ENCODE measurements at places on chromosomes 7 and 10.

- DNase-seq: no peak
These were observed 1.2 kb upstream of the TMEM178B start for GRCh38 chr7:141072548-141073172.

- DNase-seq: no peak
These were observed 32.1 kb downstream of the KCNMA1 start for GRCh38 chr10:77605466-77605865.

DNA sequence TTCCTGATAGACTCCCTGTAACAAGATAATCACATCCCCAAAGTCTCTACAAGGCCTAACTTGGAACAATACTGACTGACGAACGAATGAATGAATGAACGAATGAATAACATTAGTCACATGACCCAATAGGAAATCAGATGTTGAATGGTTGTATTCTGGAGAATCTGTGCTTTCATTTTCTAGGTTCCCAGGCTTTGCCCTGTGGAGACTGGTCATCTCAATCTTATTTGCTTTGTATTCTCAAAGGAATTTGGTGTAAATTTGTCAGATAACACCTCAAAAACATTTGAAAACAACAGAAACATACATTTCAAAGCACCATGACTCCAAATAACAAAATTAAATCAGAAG is 69.6 kb upstream of the COL1A2 start:
- DNase-seq: no peak

GRCh38 chr10:124182088-124182541 is 88.7 kb upstream of the CHST15 start:
- no peak for DNase-seq

GRCh38 chr10:69831231-69831855 is 29.6 kb downstream of the COL13A1 start:
- DNase-seq: no peak

GRCh38 chr7:149664666-149665065 is 108.7 kb downstream of the ZNF467 start:
- no peak for DNase-seq

GRCh38 chr10:33441561-33441960 is 107.1 kb upstream of the NRP1 start:
- no peak for DNase-seq

DNA sequence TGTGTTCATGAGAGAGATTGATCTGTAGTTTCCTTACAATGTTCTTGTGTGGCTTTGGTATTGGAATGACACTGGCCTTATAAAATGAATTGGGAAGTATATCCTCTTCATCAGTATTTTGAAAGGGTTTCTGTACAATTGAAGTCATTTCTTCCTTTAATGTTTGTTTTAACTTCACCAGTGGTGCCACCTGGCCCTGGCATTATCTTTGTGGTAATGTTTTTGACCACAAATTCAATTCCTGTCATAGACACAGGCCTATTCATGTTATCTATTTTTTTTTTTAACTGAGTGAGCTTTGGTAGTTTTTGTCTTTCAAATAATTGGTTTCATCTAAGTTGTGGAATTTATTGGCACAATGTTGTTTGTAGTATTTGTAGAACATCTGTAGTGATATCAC is 127.7 kb downstream of the CDK14 start:
- no peak for DNase-seq

GRCh38 chr10:70619271-70620019 is 16.9 kb upstream of the PRF1 start:
- no peak for DNase-seq

DNA sequence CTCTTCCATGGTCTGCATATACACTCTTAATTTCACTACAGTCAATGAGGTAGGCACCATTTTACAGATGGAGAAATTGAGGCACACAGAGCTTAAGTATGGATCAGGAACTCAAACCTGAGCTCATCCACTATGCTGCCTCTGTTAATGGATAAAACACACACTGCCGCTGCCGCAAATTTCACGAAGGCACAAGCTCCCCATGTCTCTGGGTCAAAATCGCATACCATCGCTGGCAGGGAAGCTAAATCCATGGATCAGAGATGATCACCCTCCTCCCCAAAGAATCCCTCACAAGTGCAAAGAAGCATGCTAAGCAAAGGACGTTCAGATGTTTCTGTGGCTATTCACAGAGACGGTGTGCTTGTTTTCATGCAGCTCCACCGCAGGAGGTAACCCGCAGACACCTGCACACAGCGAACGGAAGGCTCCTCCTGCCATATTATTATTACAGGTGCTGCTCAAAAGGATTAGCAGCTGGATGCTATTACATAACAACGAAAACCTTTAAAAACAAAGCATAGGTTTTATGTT is 109.3 kb downstream of the UBE2H start:
- no peak for DNase-seq

GRCh38 chr7:41130086-41130485 is 572.8 kb downstream of the INHBA start:
- DNase-seq: no peak

- DNase-seq: no peak
These were observed 339.3 kb upstream of the POM121L12 start for GRCh38 chr7:52695973-52696595.

- DNase-seq: no peak
These were observed 49.4 kb upstream of the LRRN3 start for GRCh38 chr7:111041577-111041976.

All from activated naive CD4-positive, alpha-beta T cell treated with anti-CD3 and anti-CD28 coated beads, Interleukin-2, amount 50 U/mL, for 72 hours (primary cell).